Fibroblast of skin of right quadriceps (primary cell): ENCODE measurements at places on chromosomes 11 and 22.

DNA sequence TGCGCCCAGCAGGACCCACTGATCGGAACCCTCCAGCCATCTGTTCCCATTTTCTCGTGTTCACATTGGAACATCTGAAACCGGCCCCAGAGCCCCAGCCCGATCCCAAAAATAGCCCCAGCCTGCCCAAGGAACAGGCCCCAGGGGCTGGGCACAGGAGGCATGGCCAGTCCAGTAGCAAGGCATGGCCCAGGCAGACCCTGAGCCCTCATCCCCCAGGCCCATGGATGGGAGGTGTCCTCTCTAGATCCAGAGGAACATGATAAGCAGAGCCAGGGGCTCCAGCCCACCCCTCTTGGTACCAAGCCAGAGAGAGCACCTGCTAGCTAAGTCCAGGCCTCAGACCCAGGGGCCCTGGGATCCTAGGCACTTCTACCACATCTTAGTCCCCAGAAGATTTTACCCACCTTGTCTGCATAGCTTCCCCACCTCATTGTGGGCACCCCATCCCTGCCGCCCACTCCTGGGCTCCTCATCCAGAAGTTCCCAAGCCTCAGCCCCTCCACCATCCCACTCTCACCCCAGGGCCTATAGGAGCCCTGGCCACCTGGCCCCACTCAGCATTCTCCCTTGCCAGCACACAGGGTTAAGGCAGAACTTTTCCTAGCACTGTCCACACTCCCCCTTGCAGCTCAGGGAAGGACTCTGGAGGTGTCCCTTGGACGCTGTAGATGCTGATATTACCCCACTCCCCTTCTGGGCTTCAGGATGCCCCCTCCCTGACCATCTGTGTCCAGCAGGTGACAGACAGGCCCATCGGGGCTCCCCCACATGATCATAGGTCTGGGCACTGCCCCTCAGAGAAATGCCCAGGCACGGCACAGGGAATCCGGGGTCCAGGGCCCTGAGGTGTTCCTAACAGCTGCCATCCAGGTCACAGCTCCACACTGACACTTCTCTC is 9.5 kb downstream of the BCL9L start:
- DNase-seq: no peak

GRCh38 chr22:50526834-50527801 is 1.7 kb upstream of the SCO2 start:
- DNase-seq: no peak

- no peak for DNase-seq
Measured at GRCh38 chr11:63709336-63709884, 28.1 kb downstream of the RTN3 start.

DNA sequence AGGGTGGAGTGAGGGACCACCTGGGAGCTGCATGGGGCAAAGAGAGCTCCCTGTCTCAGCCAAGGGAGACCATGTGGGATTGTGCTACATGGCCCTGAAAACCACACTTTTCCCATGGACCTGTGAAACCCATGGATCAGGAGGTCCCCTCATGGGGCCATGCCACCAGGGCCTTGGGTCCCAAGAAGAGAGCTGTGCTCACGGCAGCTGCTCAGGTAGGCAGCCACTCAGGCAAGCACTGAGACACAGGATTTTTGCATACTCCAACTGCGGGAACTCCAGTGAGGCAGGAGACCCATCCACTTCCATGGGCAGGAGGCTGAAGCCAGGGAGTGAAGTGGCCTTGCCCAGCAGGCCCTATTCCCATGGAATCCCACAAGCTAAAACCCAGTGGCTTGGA is 190.0 kb downstream of the KCNA4 start:
- DNase-seq: no peak

DNA sequence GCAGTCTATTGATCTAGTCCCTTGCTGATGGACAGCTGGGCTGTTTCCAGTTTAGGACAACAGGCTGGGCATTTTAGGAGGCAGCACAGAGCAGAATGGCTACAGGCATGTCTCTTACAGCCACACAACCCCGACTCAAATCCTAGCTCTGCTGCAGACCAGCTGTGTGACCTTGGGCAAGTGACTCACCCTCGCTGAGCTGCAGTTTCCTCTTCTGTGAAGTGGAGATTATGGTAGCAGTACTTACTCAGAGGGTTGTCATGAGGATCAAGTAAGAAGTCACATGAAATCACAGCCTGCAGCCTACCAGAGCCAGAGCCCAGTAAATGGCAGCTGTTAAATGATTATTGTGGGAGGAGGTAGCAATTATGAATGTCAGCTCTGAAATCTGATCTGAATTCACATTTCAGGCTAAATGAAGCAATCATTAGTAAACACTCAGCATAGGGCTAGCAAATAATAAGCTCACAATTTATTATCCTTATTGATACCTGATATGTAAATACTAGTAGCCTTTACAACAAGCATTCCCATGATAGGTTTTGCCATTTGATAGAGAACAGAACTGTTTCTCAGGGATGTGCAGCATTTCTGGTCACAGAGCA is 58.9 kb downstream of the MYEOV start:
- peak; percentile 92 for DNase-seq

- DNase-seq: no peak
Measured at GRCh38 chr11:59119826-59120225, 12.8 kb downstream of the FAM111B start.

- no peak for DNase-seq
Measured at GRCh38 chr11:21082853-21083252, 413.5 kb downstream of the NELL1 start.

- DNase-seq: peak; percentile 47
Measured at GRCh38 chr11:112734207-112734606, 227.0 kb upstream of the NCAM1 start.

GRCh38 chr22:23142546-23143105 is 836 bp upstream of the RSPH14 start:
- no peak for DNase-seq

DNA sequence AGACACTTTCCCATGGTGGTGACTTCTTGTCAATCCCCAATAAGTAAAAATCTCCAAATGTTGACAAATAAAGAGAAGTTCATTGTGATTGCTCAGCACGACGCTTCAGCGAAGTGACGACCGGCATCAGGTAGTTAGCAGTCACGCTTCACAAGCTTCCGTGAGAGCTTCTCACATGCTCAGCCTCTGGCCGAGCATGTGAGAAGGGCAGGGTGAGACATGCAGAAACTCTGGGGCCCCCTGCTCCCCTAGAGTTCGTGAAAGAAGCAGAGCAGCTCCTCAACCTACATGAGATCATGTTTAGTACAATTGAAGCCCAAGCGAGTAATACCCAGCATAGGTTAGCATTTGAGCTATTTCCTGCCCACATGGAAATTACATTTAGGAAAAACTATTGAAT is 4.4 kb upstream of the C11orf16 start:
- no peak for DNase-seq

DNA sequence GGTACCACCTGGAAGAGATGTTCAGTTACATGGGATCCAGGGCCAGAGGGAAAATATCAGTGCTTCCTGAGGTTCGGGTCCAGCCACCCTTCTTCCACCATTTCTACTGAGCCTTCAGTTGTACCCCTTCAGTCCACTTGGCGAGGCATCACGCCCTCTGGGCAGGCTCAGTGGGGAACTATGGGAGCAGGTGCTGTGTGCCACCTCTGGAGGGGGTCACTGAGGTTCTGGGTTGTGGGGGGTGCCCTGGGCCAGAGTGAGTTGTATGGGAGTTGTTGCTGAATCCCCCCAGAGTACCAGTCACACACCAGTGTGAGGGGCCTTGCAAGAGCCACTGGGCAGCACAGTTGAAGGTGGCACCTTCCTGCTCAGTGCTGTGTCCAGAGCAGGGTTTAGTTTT is 2.7 kb upstream of the SREBF2 start:
- DNase-seq: no peak

DNA sequence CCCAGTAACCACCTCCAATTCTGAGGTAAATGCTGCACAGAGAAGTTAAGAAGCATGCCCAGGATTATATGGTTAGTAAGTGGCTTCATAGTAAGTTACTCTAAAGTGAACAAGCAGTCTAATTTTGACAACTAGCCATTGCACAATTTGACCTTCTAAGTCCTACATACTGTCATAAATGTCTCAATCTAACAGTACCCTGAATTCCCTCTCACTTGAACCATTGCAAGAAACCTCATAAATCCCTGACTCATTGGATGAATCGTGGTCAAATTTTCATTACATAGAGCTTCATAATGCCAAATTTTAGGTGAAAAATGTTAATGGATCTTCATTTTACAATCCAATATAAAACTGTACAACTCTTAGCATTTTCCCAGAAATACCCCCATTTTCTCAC is 217.3 kb upstream of the GRIA4 start:
- peak; percentile 59 for DNase-seq

DNA sequence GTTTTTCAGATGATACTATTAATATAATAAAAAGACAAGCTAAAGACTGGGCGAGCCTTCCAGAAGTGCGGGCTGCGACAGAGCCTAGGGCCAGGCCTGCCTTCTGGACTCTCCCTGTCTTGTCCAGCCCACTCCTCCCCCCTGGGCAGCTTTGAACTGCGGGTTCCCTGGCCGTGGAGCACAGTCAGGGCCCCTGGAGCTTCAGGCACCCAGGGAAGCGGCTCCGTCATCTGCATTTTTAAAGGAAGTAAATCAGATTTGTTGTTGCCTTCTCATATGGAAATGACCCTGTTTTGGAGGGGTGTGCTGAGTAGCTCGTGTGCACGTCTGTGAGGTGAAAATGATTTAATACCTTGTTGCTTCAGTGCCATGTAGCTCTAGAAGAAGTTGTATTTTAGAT is 265.3 kb downstream of the TBC1D22A start:
- DNase-seq: no peak

GRCh38 chr11:92410526-92410925 is 185.9 kb downstream of the FAT3 start:
- DNase-seq: no peak

- DNase-seq: no peak
Measured at GRCh38 chr11:119897576-119897975, 168.6 kb upstream of the NECTIN1 start.

DNA sequence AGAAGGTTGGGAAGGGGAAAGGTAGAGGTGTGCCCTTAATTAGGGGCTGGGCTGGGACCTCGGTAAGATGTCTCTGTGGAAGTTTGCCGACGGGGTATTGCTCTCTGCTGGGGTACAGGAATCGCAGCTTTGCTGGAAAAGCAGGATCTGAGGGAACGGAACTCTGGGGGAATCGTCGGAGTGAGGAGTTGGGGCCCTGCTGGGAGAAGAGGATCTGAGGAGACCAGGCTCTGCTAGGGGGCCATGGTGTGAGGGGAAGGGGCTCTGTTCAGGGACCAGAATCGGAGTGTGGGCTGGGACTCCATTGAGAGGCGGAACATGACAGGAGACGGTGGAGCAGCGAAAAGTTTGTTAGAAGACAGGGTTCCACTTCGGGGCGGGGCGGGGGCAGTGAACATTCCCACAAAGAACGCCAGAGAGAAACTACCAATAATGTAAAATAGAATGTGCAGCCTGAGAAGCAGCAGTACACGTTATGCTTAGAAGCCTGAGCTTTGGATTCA is 456 bp downstream of the AAMDC start:
- peak; percentile 25 for DNase-seq

DNA sequence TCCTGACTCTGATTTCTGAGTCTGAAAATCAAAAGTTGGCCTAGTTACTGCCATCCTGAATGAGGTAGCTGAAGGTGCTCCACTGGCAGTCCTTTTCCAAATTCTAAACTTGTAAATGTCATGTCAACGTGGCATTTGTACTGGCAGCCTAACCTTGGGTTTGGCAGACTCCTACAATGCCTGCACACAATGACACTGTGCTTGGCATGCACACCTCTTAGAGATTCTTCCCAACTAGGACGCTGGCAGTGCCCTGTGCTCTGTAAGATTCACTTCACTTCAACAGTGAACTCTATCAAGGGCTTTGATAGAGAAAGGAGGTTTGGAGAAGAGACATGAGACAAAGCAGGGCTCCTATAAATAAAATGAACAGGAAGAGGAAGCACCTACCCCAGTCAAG is 21.9 kb upstream of the PPP2R1B start:
- no peak for DNase-seq

DNA sequence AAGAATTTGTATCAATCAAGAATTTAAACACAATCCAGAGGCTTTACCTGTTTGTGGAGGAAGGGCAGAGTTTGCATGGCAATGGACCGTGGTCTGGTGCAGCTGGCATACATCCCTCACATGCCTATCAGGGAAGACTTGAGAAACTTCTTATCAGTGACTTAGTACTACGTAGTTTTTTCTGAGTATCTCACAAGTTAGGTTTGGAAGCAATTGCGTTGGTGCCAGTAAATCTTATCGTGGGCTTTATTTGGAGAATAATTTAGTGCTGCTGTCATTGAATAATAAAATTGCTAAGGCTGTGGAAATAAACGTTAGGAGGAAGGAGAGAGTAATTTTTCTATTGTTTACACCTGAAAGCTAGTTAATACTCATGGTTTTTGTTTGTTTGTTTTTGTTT is 72.3 kb downstream of the PRMT3 start:
- DNase-seq: no peak

DNA sequence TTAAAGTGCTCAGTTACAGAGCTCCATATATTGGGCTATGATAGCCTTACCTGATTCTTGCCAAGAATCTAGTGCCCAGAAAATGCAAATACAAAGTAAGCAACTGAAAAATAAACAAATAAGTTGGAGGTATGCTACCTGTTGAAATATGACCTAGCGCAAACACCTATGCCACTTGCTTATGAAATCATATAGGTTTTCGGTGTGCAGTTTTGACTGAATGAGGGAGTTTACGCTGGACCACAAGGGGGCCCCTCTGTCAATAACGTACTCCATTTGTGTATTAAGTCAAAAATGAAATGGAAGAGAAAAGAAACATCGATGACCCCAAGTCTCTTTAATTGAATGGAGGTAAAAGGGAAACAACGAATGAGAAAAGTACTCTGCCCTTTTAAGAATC is 84.9 kb upstream of the TRIM77 start:
- DNase-seq: no peak

- DNase-seq: no peak
Measured at GRCh38 chr11:57154739-57155138, 27.0 kb upstream of the LRRC55 start.

GRCh38 chr22:41479671-41480396 is 10.9 kb downstream of the ACO2 start:
- peak; percentile 63 for DNase-seq

DNA sequence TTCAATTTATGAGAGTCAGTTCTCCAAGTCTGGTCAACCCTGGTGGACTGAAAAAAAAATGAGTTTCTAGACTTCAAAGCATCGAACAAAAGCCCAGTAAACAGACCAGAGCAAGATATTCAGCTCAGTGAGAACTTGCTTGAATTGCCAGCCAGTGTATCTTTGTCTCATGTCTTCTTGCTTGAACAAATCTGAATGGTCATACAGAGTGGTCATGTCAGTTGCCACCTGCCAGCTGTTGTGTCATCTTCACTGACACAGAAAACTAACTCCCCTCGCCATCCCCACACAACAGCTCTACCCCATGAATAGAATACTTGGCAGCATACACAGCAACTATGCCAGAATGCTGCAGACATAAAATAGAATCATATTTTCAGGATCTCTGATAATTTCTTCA is 27.5 kb upstream of the CALCB start:
- no peak for DNase-seq

GRCh38 chr11:1113405-1114201 is 38.9 kb downstream of the MUC2 start:
- DNase-seq: no peak

- peak; percentile 67 for DNase-seq
Measured at GRCh38 chr11:132886335-132886734, 646.0 kb downstream of the OPCML start.

- DNase-seq: no peak
Measured at GRCh38 chr11:69087133-69087524, 38.4 kb downstream of the TPCN2 start.
